Adipocyte (in vitro differentiated cells): ENCODE measurements at places on chromosomes 5 and 9.

DNA sequence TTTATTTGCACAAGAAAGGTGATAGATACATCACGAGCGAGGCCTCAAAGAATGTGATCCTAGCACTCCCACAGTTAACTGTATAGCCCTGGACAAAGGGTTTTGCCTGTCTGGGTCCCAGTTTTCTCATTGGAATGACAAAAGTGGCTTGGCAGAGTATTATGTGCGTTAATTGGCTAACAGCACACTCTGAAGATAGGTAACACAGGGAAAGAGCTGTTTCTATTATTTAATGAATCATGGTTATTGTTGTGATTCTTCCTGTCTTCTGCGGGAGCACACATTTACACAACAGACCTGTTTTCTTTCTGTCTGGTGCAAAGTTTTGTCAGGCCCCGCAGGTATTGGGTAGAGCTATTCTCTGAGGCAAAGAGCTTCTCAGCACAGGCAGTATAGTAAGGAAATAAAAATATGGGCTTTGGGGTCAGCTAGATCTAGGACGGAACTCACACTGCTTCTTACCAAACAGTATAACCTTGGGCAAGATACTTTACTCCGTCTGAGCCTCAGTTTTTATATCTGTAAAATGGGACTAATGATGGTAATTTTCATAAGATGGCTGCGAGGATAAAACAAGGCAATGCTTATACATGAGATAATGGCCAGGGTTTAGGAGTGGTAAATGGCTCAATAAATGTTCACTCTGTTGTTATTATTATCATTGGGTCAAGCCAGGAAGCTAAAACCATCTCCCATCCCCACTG, 78.9 kb downstream of the PLAC8L1 start:
- no peak for DNase-seq

GRCh38 chr5:76379316-76379715, 23.8 kb upstream of the IQGAP2 start:
- no peak for DNase-seq

DNA sequence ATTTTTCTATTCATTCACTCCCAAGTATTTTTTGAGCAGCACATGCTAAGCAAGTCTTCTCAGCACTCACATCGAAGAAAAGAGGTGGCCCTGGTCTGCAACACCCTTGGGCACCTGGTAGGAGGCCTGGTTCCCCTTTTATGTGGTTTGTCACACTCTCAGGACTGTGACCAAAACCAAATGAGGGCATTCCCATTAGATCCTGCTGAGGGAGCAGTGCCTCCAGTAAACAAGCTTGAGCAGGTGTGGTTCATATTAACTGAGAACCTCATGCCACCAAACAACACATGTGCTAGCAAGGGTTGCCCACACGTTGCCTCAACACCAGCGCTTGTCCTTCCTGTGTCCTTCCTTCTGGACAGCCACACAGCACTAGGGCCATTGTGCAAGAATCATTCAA, 26.9 kb upstream of the SYK start:
- DNase-seq = no peak

GRCh38 chr9:4905135-4905490, 80.0 kb upstream of the JAK2 start:
- peak; percentile 54 for DNase-seq

DNA sequence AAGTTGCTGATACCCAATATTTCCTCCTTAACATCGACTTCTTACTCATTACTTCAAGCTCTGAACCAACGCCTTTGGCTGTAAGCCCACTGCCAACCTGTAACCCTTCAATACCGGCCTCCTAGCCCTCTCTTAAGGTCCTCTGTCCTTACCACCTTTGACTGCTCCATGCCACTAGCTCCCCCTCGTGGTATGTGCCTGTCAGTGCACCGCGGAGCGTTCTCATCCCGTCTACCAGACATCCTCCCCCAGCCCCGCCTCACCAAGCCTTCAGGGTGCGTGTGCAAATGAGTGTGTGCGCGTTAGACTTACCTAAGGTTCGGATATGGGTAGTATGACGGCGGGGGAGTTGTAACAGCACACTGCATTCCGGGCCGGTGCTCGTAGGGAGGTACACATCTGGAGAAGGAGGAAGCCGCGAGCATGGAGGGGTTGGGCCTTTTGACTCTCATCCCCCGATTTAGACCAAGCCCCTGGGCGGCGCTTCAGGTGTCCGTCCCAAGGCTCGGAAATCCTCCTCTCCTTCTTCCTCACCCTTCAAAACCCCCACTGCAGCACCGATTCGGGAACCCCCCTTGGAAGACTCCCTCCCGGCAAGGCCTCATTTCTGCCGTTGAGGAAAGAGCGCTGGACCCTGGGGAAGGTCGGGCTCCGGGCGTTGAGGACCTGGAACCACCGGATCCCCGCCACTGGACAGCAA, 2.8 kb upstream of the MYORG start:
- DNase-seq = peak; percentile 90

- DNase-seq = no peak
Observed at GRCh38 chr5:139393497-139394122, 1.3 kb downstream of the PROB1 start.

DNA sequence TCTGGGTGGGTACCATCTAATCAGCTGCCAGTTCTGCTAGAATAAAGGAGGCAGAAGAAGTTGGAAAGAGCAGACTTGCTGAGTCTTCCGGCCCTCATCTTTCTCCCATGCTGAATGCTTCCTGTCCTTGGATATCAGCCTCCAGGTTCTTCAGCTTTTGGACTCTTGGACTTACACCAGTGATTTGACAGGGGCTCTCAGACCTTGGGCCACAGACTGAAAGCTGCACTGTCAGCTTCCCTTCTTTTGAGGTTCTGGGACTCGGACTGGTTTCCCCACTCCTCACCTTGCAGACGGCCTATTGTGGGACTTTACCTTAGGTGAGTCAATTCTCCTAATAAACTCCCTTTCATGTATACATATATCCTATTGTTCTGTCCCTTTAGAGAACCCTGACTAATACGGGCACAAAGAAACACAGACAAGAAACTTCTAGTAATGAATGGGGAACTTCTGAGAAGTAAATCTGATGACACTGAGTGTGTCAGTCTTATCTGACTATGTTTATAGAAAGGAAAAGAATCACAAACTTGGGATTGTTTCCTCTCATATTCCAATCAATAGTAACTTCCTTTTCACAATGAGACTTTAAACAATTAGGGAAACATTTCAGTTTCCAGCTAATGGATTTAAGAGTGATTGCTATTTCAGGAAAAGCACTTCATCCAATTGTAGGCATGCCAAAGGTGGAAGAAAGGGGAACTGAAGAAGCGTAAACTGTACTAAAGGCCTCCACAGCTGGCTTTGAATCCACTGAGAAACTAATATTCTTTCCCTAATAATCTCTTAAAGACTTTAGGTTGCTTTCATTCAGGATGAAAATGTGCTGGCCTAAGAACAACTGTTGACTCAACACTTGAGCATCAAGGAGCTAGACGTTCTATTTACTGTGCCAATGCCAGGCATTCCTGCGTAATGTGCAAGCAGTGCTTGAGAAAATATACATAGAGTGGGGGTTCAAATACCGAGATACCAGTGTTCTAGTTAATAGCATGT, 127.9 kb upstream of the PTGER4 start:
- peak; percentile 93 for DNase-seq

DNA sequence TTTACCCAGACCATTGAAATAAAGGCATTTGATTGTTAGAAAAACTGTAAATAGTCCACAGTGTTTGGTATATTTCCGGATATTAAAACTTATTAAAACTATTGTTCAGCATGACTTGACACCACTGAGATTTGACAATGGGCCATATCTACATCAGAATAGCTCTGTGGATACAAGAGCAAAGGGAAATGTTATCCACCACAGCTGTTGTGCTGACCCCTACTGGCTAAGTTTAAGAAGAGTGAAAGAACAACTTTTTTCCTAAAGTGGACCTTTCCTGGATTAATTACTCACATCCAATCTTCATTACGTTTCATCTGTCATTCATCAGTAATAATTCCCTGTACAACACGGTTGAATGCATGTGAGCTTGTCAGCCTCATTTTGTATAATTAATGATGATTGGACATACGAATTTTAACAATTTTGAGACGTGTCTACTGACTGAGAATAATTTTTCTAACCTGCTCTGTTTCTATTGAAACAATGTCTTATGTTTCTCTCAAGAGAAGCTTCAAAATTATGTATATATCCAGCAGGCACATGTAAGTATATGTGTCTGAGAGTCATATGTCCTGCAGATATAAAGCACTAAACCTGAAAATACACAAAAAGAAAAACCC, 1952.6 kb downstream of the MAT2B start:
- DNase-seq = peak; percentile 53

- no peak for DNase-seq
Observed at GRCh38 chr9:36902080-36902716, 131.9 kb downstream of the PAX5 start.

DNA sequence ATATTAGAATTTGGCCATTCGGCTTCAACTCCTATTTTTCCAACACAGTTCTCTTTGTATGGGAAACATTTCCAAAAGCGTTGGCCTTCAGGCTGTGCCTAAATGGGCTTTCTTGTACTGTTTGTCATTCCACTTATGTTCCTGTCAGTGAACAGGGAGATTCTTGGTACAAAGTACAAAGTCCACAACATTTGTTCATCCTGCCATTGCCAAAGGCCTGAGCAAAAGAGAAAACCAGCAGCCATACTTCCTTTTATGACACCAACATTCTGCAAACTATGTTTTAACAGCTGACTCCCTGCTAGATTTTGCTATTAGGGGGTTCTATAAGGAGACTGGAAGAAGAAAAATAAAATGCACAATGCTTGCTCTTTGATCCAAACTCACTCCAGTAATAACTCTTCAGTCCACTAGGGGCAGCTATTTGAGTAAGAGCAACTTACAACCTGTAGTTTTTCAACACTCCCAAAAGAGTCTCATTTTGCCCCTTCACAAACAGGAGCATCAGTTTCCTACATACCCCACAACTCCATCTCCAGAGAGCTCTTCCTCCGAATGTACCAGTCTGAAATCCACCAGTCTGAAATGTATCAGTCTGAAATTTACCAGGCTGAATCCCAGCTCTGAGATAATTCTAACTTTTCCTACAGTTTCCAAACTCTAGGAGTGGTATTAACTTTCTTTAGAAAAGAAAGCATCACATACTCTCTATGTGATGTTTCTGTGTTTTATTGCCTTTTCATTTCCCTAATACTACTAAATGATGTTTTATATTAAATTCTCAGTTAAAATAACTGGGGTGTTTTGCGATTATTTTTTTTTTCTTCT, 693.8 kb downstream of the DNAH5 start:
- peak; percentile 1 for DNase-seq

DNA sequence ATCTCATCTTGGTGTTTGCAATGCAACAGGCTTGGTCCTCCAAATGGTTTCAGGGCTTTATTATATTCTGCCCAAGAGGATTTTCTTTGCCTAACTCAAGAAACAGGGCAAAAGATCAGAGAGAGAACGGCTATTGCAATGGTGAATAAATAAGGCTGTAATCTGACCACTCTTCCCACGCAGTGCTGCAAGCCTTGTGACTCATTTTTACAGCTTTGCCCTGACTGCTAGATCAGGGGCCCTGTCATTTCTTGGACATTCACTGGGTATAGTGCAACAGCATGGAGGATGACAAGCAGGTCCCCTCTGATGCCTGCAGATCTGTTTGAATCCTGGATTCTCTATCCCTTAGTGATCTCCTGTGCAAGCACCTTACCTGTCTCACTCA, 459.1 kb downstream of the EBF1 start:
- DNase-seq = peak; percentile 51

GRCh38 chr9:93205896-93206575, 22.1 kb downstream of the WNK2 start:
- no peak for DNase-seq

GRCh38 chr5:175037820-175038219, 313.4 kb downstream of the MSX2 start:
- no peak for DNase-seq

DNA sequence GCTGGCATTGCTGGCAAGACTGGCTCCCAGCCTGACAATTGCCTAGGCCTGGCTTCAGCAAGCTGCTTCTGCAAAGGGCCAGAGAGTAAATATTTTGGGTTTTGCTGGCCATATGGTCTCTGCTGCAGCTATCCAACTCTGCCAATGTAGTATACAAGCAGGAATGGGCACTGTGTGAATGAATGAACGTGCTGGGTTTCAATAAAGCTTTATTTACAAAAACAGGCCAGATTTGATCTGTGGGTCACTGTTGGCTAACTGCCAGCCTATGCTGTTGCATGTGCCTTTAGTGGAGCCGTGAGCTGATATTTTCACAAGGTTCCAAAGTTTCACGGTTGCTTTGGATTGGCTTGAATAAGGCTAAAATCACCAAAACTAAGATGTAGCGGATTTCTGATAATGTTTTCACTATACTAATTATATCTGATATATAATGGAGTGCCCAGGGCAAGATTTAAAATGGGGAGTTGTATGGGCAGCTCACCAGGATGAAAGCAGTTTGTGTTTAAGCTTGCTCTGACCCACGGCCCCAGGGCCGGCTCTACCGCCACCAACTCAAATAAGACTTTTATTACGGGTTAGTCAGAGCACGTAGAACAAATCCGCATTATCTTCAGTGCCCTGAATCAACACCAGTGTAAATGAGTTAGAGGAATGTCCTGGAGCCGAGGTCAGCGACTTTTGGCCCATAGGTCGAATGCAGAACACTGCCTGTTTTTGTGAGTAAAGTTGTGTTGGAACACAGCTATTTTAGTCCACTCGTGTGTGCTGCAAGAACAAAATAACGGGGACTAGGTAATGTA, 98.6 kb upstream of the DAP start:
- no peak for DNase-seq

- DNase-seq = no peak
Observed at GRCh38 chr5:73883646-73884045, 257.6 kb downstream of the ARHGEF28 start.

GRCh38 chr9:84139296-84140070, 158.9 kb downstream of the RMI1 start:
- DNase-seq = peak; percentile 88
